WTC11 (cell line): ENCODE measurements at places on chromosomes 13 and 19.

DNA sequence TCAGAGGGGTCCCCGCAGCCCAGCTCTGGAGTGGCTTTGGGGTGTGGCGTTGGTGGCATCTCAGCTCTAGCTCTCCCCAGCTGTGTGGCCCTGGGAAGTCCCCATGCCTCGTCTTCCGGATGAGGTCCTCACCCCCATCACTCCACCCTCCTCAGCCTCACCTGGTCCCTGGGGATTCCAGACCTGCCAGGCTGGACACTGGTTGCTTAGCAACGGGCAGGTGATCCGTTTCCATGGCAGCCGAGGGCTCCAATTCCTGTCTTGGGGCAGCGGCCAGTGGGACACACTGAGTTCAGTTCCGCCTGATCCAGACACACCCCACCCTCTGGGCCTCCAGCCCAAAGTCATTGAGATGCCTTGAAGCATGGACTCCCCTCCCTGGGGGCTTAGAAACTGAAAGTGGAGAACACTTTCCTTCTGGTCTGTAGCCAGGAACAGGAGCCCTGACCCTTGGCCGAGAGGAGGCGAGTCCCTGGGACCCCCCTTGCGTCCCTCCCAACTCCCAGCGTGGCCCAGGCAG, 7.7 kb upstream of the MISP start:
- DNase-seq = peak; percentile 46

DNA sequence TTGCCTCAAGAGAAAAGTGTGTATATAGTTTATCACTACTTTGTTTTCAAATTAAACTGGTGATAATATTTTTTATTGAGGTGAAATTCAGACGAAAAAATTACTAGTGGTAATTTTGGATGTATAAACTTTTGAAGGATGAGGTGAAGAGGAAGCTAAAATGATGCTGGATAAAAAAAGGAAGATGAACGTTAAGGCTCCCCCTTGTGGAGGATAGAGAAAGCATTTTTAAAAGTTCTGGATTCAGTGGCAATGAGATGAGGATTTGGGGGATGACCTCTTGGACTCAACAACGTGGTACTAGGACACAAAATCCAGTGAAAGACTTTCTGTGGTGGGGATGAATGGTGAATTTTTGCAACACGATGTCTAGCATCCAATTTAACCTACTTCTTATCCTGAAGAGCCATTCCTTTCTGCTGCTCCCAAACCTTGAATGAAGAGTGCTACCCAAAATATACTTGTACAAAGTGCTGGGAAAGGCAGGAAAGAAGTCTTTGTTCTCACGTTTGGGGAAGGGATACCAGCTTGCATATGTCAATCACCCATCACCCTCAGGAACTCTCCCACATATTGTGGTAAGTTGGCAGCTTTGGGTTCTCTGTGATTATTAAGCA, 7.3 kb upstream of the SIGLEC5 start:
- DNase-seq = no peak

DNA sequence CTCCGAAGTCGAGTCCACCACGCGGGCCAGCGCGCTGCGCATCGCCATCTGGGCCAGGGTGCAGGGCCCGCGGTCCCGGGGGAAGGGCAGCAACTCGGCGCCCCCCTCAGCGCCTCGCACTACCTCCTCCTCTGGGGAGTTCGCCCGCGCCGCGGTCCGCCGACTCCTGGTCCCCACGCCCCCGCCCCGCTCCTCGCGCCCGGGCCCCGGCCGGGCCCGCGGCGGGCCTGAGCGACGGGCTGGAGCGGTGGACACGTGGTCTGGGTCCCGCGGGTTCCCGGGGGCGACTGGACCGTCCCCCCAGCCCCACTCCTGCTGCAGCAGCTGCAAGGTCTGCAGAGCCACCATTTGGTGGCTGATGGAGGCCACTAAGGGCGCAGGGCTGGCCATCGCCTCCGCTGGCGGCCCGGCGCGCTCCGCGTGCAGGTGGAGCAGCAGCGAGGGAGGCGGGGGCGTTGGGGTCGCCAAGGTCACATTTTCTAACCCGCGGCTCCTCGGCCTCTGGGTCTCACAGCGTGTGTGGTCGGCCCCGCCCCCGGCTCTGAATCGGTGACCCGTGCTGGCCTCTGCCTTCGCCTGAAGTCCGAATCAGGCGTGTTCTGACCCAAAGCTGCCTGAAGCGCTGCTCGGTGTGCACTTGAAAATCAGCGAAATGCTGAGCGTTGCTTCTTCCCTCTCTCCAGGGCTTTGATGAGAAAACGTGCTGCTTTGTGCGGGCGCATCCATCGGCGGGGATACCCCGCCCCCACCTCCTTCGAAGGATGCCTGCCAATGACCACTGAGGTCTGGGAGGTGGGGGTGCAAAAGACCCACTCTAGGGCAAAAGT, at the start of gene DLEU7:
TSS of gene DLEU7 (minus strand) at position 436 of the 827 bp plus-strand sequence. CDS start at position 390, 46 bp downstream.
- peak; percentile 79 for DNase-seq

GRCh38 chr13:107348925-107349324, 781.0 kb upstream of the ARGLU1 start:
- no peak for DNase-seq

- no peak for DNase-seq
Observed at GRCh38 chr13:109205315-109205714, 575.9 kb downstream of the MYO16 start.

GRCh38 chr13:34608331-34608730, 333.7 kb upstream of the NBEA start:
- no peak for DNase-seq

- no peak for DNase-seq
Observed at GRCh38 chr13:98685146-98685545, 67.3 kb downstream of the SLC15A1 start.

DNA sequence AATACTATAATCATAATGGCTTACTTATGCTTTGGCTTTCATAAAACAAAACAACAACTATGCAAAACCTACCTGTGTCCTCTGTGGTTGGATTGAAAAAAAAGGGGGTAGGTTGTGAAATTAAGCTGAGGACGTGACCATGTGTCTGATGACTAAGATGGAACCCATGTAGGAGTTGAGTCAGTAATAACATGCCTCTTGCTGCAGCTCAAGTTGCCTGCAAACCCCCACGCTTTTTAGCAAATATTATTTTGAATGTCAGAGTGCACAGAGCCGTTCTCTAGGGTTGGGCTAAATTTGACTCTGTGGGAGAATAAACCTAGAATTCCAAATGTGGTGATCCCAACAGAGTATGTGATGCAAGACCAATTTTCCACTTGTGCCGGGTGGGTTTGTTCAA, 209.3 kb downstream of the KCNRG start:
- DNase-seq = no peak

- no peak for DNase-seq
Observed at GRCh38 chr13:59038824-59039223, 1124.9 kb downstream of the DIAPH3 start.

- DNase-seq = no peak
Observed at GRCh38 chr13:70893832-70894231, 785.6 kb upstream of the KLHL1 start.

DNA sequence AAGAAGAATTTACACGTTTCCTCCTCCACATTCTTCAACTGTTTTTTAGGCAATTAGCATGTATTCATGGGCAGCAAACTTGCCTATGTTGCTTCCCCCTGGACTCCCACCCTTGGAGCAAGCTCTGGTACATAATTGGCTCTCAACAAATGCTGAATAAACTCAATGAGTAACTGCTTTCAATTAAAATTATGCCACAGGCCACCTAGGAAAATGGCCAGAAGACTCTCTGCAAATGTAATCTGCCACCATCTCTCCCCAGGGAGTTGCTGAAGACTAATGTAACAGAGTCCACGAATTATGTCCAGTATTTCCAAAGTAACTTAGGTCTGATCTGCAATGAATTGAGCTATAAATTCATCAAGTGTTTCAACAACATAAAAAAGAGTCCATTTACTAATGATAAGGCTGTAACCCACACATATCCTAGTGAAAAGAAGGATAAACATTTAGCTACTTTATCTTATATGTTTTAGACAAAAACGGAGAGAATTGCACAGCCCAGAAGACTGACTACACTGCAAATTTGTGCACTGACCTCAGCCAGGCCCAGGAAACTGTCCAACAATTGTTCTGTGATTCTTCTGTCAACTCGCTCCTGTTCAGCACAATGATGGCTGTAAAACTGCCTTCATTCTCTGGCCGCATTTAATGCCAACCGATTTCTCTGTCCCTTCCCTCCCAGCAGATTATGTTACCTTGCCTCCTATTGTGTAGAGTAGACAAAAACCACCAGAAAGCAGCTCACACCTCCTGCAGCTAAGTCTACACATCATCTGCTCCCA, 808.6 kb upstream of the ARGLU1 start:
- no peak for DNase-seq

DNA sequence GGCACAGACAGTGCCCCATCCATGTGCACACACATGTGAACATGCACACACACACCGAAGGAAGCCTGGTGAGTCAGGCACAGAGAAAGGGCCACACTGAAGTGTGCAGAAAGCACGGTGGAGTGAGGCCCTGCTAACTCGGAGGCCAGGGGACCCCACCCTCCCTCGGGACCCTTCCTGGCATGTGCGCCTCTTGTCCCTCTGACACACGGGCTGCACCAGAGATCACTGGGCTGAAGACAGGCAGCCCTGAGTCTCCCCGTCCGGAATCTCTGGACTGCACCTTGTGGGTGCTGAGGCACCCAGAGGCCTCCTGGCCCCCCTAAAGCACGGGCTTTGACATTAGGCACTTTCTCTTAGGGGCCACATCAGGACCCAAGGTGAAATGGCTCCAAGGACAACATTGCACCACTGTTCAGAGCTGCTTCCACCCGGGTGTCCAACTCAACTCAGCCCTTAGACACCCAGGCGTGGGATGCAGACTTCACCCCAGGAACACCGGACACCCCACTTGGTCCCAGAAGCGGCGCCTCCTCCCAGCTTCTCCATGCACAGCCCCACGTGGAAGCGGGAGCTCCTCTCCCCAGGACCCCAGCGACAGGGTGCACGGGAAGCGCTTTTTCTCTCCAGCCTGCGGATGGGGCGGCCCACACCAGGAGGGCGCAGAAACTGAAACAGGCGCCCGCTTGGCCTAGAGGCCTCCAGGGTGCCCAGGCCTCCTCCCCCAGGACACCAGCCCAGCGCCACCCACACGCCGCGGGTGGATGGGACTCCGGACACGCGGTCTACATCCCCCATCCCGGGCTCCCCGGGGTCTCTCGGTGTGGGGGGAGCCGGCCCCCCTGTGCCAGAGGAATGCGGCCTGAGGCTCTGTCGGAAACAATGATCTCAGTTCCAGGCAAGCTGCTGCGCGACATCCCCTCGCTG, 90.2 kb downstream of the SPACA7 start:
- DNase-seq = no peak
